GM13976 (cell line): ENCODE measurements at places on chromosomes 6 and 20.

DNA sequence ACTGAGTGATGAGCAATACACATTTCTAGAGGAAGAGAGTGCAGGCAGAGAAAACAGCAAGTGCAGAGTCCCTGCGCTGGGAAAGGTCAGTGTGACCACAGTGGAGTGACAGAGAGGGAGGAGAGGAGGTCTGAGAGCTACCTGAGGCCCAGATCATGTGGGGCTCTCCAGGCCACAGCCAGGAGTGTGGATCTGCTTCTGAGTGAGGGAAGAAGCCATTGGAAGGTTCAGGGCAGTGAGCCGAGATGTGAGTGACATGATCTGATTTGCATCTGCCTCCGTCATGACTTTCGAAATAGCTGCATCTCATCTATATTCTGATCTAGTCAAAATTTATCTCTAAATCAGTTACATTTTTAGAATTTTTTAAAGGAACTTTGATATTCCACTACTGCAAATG lies 367.1 kb downstream of the PREX1 start:
- peak; percentile 58 for DNase-seq

DNA sequence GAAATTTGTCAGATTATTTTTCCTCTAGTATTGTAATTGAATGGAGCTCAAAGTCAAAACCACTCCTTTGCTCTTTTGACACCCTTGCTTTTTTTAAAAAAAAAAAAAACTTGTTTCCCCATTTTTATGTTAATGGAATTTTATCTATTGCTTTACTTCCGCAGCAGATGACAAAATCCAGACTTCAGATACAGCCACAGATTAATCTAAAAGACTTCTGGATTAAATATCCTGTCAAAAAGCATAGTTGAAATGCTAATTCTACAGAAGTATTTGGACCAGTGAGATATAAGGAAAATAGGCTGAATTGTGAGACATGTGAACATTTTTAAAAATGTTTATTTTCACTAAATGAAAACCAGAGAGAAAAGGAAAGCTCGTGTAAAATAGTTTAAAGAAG lies 341.4 kb downstream of the BMP2 start:
- no peak for DNase-seq

- no peak for DNase-seq
Observed at GRCh38 chr6:33985947-33986346, 159.9 kb downstream of the GRM4 start.

GRCh38 chr6:154594496-154595198 lies 84.2 kb upstream of the CNKSR3 start:
- DNase-seq = no peak

DNA sequence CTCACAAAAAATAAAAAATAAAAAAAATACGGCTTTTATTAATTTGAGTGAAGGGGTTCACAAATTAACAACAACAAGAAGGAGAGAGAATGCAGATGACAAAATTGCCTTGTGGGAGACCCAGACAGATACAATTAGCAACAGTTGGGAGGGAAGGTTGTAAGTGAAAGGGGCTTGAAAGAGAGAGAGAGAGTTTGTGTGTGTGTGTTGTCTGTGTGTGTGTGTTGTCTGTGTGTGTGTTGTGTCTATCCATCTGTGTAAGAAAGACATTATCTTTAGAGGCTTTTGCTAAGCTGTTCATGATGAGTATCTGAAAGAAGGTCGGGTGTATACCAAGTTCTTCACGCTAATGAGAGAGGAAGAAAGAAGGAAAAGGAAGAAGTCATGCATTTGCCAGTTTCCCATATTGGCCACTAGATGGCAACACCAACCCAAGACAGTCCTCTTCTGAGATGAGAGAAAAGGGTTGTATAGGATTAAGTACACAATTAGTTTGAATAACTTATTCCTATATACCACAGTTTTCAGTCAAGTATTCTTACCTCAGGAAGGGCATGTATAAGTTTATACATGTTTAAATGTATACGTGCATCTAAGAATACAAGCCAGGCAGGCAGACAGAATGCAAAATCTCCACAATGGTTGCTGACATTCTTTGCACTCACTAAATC lies 63.7 kb upstream of the CD2AP start:
- peak; percentile 59 for DNase-seq

DNA sequence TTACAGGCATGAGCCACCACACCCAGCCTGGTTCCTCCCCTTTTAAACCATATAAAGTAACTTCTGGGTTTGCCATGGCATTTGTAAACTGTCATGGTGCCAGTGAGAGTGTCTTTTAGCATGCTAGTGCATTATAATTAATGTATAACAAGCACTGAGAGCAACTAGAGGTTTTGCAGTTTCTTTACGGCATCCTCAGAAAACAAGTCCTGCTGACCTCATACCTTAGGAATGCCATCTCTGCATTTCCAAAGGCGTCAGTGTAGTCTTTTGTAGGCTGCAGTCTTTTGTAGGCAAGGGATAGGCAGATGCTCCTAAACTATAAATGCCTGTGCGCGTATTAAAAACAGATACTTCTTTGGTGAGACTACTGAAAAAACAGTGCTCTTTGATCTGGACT lies 75.0 kb upstream of the EZR start:
- no peak for DNase-seq

GRCh38 chr20:8867038-8867740 lies 201.7 kb upstream of the PLCB4 start:
- no peak for DNase-seq

DNA sequence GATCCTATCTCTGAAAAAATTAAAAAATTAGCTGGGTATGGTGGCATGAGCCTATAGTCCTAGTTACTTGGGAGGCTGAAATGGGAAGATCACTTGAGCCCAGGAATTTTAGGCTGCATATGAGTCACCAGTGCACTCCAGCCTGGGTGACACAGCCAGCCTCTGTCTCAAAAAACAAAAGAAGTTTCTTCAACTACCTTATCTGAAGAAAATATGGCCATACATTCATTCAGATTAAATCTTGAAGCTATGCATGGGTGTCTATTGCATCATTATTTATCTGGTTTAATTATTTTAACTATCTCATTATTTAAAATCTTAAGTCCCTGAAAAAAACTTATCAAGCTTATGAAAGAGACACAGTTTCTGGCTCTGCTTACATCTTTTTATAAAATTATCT lies 204.1 kb downstream of the SIM1 start:
- DNase-seq = no peak

- DNase-seq = peak; percentile 76
Observed at GRCh38 chr6:35213824-35214756, at the start of gene SCUBE3. Gene SCUBE3, plus strand, starts transcription at chr6:35213956. Its CDS starts 463 bp downstream, at chr6:35214419.

DNA sequence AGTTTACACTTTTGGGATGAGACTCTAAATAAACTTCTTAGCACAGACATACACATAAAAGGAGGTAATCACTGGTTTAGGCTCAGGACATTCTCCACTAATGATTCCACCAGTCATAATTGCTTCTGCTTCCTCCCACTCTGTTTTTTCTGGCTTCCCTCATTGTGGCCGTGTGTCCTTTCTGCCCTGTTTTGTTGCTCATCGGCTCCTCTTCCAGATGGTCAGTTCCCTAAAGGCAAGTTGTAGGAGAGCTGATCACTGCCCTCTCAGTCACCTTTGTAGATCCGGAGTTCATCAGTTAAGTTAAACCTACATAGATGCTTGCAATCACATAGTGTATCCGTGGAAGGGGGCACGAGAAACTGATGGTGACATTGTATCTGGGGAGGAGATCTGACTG lies 200.5 kb upstream of the ARG1 start:
- no peak for DNase-seq

GRCh38 chr6:5108068-5108467 lies 22.9 kb downstream of the PPP1R3G start:
- no peak for DNase-seq

GRCh38 chr20:38345643-38346042 lies 639 bp upstream of the LBP start:
- no peak for DNase-seq

- peak; percentile 79 for DNase-seq
Observed at GRCh38 chr20:45290677-45291355, 15.8 kb upstream of the RBPJL start.

- DNase-seq = no peak
Observed at GRCh38 chr6:105449756-105450390, 47.0 kb upstream of the PREP start.

- no peak for DNase-seq
Observed at GRCh38 chr6:125138083-125138482, 15.5 kb upstream of the TPD52L1 start.

GRCh38 chr20:61397146-61397545 lies 145.1 kb downstream of the CDH4 start:
- DNase-seq = no peak

DNA sequence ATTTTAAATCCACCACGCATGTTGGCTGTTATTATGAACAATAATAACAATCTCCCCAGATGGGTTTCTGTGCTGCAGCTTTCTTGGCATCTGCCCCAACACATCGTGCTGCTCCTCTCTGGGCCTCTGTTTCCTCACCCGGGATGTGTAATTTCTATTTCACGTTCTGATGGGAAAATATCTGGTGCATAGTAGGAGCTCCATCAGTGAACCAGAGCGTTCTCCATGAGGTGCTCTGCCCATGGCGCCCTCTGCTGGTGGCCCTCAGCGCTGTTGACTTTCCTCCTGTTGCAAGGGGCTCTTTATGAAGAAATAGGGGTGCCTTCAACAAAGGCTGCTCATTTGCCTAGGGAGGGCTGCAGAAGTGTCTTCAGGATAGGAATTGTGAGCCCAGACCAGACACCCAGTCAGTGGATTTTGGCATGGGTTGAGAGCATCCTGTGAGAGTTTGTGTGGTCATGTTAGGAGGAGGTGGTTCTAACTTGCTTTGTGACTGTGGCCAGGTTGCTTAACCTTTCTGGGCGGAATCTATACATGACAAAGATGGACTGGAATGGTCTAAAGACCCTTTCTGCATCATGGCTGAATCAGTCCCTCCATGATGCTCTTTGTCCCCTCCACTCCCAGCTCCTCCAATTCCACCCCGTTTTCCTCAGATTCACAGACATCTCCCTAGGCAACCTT lies 8.1 kb downstream of the SCRT2 start:
- peak; percentile 73 for DNase-seq

- no peak for DNase-seq
Observed at GRCh38 chr6:110410511-110410910, 4.9 kb downstream of the DDO start.

DNA sequence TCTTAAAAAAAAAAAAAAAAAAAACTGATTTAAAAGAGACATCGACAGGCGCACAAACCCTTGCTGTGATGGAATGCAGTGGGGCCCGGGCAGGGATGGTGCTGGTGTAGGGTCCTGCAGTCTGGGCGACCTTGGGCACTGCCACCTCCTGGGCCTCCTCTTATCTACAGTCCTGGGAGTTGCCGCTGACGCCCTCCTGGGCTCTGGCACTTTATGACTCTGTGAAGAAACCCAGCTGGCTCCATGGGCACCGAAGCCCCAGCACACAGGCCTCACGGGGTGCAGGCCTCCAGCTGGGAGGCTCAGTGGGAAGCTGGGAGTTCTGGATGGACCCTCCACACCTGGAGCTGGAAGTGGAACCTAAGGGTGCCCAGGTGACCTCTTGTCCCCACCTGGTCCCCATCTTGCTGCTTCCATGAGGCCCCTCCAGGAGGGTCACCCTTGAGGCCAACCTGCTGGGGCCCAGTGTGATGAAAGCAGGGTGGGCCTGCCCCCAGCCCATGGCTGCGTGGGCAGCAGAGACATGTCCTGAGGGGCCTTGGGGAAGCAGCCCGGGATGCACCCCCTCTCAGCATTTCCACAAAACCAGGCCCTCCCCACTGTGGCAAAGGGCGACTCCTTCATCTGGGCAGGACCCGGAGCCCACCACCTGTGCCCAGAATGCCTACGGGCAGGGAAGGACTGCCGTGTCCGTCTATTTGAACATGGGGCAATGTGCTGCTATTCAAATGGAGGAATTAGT lies 104.9 kb downstream of the ASXL1 start:
- no peak for DNase-seq

- DNase-seq = no peak
Observed at GRCh38 chr6:2522521-2522920, 228.2 kb downstream of the MYLK4 start.

GRCh38 chr6:46720401-46720800 lies 14.8 kb downstream of the PLA2G7 start:
- no peak for DNase-seq

GRCh38 chr20:32482442-32483261 lies 102.5 kb downstream of the NOL4L start:
- DNase-seq = peak; percentile 58
